NCI-H1436 treated with DMSO at 0.1 percent for 48 hours (cell line): ENCODE measurements at places on chromosomes 7 and 10.

GRCh38 chr7:92634205-92634604, 44.0 kb upstream of the FAM133B start:
- DNase-seq: no peak

DNA sequence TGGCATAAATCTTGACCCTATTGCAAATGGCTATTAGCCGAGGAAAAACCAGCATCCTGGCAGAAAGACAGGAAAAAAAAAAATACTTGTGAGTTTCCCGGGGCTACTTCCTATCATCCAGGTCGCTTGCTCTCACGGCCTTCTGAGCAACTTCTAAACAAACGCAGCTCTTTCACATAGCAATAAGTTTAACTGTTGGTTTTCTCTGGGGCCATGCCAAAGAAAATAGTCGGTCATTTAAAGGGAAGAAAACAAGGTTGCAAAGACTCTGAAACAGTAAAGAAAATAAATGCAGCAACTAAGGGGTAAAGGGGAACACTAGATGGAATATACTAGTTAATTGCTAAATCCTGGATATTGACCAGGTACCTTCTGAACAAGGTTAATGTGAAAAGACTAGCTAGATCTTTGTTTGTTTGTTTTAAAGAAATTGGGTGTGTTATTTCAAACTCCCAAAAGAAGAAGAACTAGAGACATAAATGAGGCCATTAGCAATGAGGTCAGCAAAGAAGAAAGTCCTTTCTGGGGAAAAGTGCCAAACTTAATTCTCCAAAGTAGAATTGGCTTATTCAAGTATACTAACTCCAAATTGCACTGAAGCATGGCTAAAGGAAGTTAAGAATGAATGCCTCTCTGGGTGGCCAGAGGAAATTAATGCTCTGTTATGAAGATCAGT, 54.2 kb downstream of the SLC39A12 start:
- DNase-seq: no peak

- no peak for DNase-seq
Measured at GRCh38 chr7:45236666-45237065, 79.1 kb downstream of the RAMP3 start.

DNA sequence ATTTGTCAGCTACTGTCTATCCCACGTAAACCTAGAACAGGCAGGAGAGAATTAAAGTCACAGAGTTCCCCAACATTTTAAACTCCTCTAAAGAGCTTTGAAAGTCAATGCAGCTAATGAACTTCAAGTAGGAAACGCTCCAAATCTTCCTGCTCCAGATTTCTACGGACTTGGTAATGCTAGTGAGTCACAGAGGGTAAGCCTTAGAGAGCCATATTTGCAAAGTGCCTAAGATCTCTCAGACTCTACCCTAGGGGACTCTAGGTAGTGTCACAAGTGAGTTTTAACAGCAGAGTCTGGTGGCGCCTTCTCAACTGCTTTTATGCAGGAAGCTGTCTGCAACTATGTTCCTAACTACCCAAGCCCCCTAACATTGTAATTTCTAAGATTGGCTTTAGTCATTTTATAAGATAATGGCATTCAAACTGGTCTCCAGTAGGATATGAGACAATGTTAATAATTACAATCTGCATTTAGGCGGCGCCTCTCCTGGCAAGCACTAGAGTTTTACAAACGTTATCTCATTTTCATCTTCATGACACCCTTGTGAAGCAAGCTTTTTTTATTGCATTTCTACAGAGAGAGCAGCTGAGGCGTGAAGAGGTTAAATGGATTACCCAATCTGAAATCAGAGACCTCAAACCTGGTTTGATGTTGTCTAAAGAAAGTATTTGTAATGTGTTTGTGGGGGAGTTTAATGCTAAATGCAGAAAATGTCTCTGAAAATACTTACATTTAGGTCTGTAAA, 22.0 kb upstream of the FZD1 start:
- DNase-seq: no peak

DNA sequence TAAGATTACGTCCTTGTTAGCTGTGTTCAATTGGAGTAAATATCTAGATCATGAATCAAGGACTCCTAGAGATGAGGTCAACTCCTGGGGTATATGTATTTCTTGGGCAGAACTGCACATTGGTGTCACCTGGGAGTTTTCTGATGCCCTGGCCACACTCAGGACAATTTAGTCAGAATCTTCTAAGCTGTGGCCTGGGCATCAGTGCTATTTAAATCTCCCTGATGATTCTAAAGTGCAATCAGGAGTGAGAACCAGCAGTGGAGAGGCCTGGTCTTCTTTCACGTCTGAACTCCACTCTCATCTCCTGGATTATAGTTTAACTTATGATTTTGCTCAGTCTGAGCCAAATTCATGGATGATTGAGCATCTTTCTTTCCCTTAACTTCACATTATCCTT, 218.0 kb downstream of the BMPER start:
- no peak for DNase-seq

- no peak for DNase-seq
Measured at GRCh38 chr10:1315178-1315577, 259.0 kb downstream of the WDR37 start.

DNA sequence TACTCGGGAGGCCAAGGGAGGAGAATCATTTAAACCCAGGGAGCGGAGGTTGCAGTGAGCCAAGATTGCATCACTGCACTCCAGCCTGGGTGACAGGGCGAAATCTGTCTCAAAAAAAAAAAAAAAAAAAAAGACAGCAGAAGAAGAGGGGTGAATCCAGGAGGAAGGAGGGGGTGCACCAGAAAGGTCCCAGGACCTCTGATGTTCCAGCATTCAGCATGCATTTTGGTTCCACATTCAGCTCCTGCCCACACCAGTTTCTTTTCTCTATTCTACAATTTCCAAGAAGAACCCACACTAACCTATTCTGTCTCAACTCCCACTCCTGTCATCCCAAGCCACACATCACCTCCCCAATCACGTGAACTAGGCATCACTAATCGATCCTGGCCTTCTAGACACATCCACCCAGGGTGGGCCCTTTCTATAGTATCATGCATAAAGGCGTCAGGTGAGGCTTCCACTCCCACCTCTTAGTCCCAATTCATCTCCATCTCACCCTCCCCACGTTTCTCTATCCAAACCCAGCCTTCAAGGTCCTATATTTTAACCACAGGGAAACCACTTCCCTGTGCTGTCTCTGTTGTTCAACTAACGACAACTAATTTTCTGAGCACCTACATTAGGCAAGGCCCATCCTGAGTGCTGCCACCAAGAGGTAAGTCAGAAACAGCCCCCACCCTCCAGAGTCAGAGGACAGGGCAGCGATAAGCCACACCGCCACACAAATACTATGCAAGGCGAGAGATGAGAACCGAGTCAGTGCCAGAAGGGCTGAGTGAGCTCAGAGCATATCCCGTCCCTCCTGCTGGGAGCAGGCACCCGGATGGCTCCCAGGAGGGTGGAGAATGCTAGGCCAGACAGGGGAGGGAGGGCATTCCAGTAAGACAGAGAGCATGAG, 2.2 kb downstream of the ANXA11 start:
- DNase-seq: no peak

- DNase-seq: no peak
Measured at GRCh38 chr10:35341521-35341920, 5.2 kb downstream of the CCNY start.

DNA sequence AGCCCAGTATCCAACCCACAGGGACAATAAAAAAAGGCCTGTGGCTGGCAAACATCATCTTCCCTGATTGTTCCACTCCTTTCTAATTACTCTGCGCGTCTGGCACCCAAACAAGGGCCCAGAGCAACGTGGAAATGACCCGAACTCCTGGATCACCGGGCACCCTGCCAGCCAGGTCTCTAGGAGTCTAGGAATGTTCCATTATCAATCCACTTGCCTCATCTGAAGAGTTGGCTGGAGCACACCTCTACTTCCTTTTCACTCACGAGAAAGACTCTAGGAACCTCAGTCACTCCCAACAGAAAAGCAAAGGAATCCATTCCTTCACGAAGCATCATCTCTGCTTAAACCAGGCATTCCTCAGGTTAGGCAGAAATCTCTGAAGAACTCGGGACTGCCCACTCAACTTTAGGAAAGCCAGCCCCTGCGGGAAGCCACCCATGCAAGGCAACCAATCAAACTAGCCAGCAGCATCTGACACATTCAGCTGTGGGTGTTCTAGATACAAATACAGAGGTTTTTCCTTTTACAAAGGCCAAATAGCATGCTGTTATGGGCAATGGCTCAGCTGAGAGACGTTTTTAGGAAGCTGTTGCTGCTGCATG, 37.7 kb downstream of the ATXN7L1 start:
- no peak for DNase-seq
